ENCODE measurements at places on chromosomes 5 and 9.
A peak's percentile ranks its signal among the peaks of the same experiment; 100 is the strongest.

DNA sequence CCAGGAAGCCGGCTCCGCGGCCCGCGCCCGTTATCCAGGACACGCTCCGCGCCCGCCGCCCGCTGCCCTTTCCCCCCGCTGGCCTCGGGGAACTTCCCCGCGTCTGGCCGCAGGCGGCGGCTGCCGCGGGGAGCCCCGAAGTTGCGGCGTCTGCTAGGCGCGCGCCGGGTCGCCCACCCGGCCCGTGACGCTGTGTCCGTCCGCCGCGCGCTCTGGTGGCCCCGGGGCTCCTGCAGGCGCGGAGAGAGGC, 621 bp upstream of the GCNT4 start:
- peak; percentile 48 for DNase-seq

DNA sequence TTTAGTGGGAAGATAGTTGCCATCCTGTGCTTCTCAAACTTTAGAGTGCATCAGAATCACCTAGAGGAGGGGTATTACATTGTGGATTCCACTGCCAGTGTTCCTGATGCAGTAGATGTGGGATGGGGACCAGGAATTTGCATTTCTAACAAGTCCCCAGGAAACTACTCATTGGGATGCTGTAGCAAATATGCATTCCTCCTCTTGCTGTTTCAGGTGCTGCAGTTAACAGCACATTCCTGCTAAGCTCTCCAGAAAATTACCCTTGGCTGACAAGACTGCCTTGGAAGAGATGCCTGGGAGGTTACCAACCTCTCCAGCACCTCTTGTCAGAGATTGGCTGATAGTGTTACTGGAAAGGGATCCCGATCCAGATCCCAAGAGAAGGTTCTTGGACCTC, 270.5 kb downstream of the OSTF1 start:
- DNase-seq, result no peak

DNA sequence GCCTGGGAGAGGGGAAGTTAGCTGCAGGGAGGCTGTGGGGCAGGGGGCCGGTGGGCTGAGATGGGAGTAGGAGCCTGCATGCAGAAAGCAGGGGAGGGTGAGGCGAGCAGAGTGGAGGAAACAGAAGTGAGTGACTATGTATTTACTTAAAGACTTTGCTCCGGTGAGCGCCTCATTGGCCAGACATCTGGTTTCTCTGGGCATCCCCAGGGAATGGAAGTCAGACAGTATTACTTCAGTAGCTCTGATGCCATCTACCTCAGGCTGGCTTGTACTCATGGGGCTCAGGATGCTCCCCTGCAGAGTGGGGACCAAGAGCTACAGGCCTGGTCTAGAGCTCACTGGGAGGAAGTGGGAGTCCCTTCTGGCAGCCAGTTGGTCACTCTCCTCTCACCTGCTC, 78.2 kb upstream of the ARAP3 start:
- DNase-seq, result no peak

GRCh38 chr9:21060919-21061561, 16.7 kb downstream of the IFNB1 start:
- DNase-seq, result no peak

GRCh38 chr9:91532325-91532724, 108.7 kb upstream of the NFIL3 start:
- no peak for DNase-seq

GRCh38 chr5:107524111-107524510, 146.6 kb downstream of the EFNA5 start:
- DNase-seq, result no peak

Data from GM13977 (cell line).